Hippocampal formation (tissue), 2 donors: ENCODE measurements at places on chromosomes 6 and 20.

GRCh38 chr20:58389324-58389967 lies 417 bp downstream of the VAPB start:
- no peak for DNase-seq

DNA sequence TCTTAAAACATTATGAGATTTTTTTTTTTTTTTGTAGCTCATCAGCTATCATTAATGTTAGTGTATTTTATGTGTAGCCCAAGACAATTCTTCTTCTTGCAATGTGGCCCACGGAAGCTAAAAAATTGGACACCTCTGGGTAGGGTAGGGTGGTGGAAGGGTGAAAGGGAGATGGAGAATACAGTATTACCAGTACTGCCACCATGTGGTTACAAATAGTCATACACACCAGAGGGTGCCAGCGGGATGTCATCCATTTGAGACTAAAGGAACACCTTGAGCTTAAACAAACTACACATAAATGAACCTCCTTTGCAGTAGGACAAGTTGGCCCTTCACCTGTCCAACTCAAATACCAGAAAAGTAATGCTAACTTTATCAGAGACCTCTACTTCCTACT lies 601.9 kb downstream of the HTR1B start:
- no peak for DNase-seq

GRCh38 chr6:39167866-39168625 lies 53.1 kb upstream of the SAYSD1 start:
- no peak for DNase-seq

DNA sequence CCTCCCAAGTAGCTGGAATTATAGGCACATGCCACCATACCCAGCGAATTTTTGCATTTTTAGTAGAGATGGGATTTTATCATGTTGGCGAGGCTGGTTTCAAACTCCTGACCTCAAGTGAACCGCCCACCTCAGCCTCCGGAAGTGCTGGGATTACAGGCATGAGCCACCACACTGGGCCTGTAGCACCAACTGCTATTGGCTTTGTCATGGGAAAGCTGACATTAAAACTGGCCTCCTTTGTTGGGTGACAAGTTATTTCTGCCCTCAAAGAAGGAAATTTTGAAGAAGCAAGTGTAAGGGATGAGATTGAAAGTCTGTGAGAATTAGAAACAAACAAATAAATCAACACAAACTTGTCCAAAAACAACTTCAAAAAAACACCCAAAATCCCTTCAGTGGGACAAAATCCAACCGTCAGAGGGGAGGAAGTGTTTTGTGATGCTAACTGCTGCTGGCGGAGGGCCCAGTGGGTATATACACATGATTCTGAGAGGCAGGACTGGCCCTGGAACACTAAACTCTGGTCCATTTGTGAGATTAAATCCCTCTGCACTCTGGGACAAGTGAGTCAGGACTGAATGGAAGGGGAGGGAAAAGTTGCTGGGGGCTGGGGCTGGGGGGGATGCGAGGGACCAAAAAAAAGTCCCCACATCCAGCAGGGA lies 87.5 kb upstream of the NAA20 start:
- DNase-seq = no peak

DNA sequence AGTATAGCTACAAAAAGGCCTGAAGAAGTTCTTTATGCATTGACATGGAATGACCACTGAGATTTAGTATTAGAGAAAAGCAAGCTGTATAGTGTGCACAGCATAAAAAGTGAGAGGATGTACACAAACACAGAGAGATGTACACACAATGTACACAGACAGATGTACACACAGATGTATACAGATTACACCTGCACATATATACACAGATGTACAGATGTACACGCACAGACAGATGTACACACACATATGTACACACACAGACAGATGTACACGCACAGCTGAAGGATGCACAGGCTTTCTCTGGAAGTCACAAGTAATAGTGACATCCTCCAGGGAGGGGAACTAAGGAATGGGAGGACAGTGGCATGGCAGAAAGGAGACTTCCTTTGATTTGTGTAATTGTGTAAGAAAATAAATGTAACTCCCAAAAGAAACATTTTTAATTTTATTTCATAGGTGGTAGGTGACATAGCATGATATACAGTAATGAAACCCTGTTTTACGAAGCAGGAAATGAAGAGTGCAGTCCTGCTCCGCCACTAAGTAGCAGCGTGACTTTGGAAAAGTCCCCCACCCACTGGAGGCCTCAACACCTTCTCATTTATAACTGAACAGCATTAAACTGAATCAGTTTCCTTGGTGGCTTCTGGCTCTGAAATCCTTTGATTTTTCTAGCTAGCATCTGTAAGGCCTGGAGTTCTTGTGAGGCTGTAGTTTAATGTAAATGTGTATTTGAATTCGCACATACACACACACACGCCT lies 14.1 kb downstream of the NFATC2 start:
- no peak for DNase-seq

DNA sequence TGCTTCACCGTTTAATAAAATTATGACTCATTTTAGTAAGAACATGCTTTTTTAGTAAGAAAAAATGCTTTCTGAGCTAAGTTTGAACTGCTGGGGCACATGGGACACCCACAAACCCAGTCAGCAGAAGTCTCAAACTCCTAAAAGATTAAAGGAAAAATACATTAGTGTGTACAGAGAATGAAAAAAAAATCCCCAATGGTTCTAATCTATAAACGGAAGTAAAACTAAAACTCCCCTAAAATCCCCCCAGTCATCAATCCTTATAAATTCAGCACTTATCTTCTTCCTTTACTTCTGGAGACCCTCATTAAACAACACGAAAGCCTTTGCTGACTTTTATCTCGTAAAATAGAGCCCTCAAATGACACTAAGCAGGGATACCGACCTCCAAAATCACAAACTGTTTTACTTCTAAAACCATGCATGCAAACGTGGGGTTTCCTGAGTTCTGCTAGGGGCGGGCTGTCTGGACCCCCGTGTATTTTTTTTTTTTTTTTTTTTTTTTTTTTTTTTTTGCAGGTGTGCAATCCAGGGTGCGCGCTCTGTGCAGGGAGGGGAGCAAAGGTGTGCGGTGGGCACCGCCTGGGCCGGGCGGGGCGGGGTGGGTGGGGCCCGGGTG lies 1.1 kb upstream of the MYB start:
- DNase-seq = no peak

DNA sequence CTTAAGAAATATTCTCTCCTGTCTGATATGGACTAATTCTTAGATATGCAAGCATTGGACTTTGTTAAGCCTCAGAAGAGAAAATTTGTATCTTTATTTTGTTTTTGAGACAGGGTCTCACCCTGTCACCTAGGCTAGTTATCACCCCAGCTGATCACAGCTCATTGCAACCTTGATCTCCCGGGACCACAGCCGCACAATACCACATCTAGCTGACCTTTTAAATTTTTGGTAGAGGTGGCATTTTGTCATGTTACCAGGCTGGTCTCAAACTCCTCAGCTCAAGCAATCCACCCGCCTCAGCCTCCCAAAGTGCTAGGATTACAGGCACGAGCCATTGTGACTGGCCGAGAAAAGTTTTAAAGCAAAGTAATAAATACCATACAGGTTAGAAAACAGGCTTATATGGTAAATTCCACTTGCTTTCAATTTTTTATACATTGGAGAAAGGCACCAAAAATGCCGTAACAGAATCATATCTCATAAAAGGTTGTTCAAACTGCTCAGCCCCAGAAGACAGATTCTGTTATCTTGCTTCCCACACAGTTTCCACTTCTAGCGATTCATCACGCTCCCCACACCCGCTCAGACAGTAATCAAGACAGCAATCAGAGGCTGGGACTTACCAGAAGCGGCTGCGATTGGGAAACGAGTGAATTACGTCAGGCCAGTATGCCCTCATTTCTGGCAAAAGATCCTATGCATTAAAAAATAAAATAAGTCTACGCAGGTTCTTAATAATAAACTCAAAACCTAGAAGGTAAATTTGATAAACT lies 13.8 kb downstream of the RNASET2 start:
- DNase-seq = no peak
